ENCODE measurements at places on chromosomes 11 and 22.
A peak's percentile ranks its signal among the peaks of the same experiment; 100 is the strongest.

- DNase-seq: peak; percentile 18
- peak overlapping the region; percentile 91 for H3K27ac ChIP-seq
- H3K36me3 ChIP-seq: no peaks in the 10 kb centered on the region
- H3K27me3 ChIP-seq: peaks cover 4% of the 10 kb centered on the region
Measured at GRCh38 chr11:10414659-10415058, 40.4 kb upstream of the AMPD3 start.

GRCh38 chr22:37844904-37845329 lies 783 bp upstream of the ANKRD54 start:
- H3K27ac ChIP-seq: peak overlapping the region; percentile 52
- H3K27me3 ChIP-seq: peaks cover 10% of the 10 kb centered on the region
- H3K36me3 ChIP-seq: peaks cover 8% of the 10 kb centered on the region

GRCh38 chr11:111114091-111114490 lies 131.4 kb upstream of the POU2AF2 start:
- H3K4me3 ChIP-seq: no peak overlapping the region
- peaks cover 3% of the 10 kb centered on the region for H3K4me1 ChIP-seq
- no peak overlapping the region for H3K27ac ChIP-seq
- no peaks in the 10 kb centered on the region for H3K36me3 ChIP-seq
- no peak for DNase-seq

DNA sequence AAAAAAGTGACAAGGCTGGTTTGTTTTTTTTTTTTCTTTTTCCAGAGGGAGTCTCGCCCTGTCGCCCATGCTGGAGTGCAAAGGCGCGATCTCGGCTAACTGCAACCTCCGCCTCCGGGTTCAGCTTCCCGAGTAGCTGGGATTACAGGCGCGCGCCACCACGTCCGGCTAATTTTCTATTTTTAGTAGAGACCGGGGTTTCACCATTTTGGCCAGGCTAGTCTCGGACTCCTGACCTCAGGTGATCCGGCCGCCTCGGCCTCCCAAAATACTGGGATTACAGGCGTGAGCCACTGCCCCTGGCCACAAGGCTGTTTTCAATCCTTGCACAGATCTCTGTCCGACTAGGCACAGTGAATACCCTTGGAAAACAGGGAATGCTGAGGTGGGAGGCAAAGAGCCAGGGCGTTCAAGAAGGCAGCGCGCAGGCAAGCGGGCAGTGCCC lies 566 bp downstream of the ATP6V1E1 start:
- no peak for DNase-seq
- H3K27me3 ChIP-seq: peaks cover 10% of the 10 kb centered on the region
- H3K4me1 ChIP-seq: peaks cover 9% of the 10 kb centered on the region
- peak overlapping the region; percentile 99 for H3K27ac ChIP-seq

DNA sequence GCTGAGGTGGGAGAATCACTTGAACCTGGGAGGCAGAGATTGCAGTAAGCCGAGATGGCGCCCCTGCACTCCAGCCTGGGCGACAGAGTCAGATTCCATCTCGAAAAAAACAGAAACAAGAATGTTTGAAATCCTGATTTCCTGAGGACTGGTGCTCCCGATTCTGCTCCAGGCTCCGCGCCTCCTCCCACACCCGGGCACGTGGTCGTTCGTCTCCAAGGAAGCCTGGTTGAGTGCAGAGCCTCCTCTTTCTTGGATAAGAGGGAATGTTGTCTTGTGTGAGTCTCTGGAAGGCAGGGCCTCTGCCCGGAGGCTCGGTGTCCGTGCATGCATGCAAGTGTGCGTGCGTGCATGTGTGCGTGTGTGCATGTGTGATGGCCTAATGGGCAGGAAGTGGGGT lies 30.1 kb downstream of the BRSK2 start:
- no peaks in the 10 kb centered on the region for H3K4me1 ChIP-seq
- peaks cover 6% of the 10 kb centered on the region for H3K27me3 ChIP-seq
- no peak for DNase-seq
- H3K27ac ChIP-seq: no peak overlapping the region
- H3K36me3 ChIP-seq: peaks cover 14% of the 10 kb centered on the region

DNA sequence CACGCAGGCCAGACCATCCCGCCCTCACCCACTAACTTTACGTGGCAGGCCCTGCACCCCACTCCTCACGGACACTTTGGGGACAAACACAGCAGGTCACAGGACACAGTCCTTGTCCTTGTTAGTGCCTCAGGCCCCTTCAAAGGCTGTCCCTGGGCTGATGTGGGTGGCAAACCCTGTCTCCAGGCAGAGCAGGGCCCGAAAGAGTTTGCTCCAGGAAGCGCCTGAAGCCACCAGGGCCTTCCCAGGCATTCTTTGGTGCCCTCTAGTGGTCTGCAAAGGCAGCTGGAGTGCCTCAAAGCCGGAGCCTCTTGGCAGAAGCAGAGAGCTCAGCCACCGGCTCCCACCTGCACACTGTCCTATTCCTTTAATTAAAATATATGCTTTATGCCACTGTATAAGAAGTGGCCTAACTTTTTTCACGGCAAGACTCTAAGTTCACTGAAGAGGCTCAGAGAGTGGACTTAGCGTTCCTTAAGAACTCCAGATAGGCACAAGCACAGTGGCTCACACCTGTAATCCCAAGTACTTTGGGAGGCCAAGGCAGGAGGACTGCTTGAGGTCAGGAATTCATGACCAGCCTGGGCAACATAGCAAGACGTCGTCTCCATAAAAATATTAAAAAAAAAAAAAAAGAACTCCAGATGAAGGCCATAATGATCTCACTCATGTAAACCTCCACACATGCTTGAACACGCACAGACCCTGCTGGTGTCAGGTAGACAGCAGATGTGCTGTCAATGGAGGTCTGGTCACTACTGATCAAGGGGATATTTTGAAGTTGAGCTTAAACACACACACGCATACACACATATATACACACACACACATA lies 11.1 kb downstream of the TXN2 start:
- H3K27ac ChIP-seq: peak overlapping the region; percentile 36
- no peak overlapping the region for H3K4me3 ChIP-seq
- peak; percentile 84 for DNase-seq
- no peaks in the 10 kb centered on the region for H3K27me3 ChIP-seq
- H3K36me3 ChIP-seq: peaks cover 13% of the 10 kb centered on the region

DNA sequence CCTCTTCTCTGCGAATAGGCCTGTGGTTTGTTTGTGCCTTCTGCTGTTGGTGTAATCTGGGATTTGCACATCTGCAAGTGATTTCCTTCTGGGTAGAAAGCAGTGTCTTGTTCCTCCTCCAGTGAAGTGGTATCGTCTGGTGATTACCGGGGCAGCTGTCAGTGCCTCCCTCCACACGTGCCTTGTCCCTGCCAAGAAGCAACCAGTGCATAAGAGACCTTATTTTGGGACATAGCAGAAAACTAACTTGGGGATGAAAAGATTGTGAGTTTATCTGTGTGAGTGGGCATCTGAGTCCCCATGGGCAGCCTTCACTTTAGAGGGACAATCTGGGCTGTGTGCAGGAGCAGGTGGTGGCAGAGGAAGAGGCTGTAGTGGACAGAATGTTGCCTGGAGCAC lies 71.5 kb upstream of the SORL1-AS1 start:
- no peaks in the 10 kb centered on the region for H3K27me3 ChIP-seq
- H3K27ac ChIP-seq: no peak overlapping the region
- no peak overlapping the region for H3K4me3 ChIP-seq
- no peak for DNase-seq
- peaks cover 4% of the 10 kb centered on the region for H3K36me3 ChIP-seq

DNA sequence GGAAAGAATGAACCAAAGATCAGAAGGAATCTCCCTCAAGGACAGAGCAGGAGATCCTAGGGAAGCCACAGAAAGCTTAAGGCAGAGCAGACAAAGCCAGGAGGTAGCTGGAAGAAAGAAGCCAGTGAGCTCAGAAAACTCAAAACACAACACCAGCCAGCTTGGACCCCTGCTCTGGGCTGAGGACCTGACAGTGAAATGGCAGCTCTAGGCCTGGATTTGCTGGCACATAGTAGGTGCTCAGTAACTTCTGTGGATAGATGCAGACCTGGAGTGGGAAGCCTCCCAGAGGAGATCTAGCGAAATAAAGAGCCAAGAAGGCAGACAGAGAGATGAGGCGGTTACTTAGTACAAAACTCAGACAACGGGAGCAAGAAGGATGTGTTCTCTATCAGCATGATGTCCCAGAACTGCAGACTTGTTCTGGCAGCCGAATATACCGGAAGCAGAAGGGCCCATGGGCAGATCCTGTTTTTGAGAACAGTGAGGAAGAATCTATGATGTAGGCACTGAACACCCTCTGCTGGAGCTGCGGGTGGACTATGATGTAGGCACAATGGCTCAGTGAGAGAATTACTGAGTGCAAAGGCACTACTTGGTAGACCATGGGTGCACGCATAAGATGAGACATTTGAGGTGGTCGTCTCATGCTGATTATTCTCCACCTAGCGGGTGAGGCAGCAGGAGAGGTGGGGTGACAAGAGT lies 4.8 kb downstream of the ROBO4 start:
- peaks cover 39% of the 10 kb centered on the region for H3K36me3 ChIP-seq
- H3K4me1 ChIP-seq: peaks cover 43% of the 10 kb centered on the region
- H3K4me3 ChIP-seq: peak overlapping the region; percentile 37

DNA sequence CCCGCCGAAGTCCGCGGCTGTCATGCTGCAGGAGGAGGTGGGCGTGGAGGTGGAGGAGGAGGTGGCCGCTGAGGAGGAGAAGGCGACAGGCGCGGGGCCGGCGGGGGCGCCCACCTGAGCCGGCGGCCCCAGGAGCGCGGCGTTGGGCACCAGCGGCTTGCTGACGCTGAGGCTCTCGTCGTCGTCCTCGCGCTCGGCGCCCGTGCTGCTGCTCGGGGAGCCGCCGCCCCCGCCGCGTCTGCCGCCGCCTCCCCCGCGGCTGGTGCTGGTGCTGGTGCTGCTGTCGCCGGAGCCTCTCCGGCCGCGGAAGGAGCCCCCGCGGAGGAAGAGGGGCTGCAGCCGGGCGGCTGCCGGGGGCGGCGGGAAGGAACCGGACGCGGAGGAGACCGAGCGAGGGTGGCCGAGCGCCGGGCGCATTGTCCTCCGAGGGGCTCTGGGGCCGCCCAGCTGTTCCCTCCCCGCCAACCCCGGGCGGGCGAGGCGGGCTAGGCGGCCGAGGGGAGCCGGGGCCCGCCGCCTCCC lies 388 bp downstream of the TMEM121B start:
- no peak overlapping the region for H3K27ac ChIP-seq
- H3K36me3 ChIP-seq: peaks cover 18% of the 10 kb centered on the region
- DNase-seq: peak; percentile 28
- no peak overlapping the region for H3K4me3 ChIP-seq
- H3K27me3 ChIP-seq: peaks cover 15% of the 10 kb centered on the region

- H3K27ac ChIP-seq: no peak overlapping the region
- H3K36me3 ChIP-seq: no peaks in the 10 kb centered on the region
- H3K4me3 ChIP-seq: no peak overlapping the region
- no peaks in the 10 kb centered on the region for H3K27me3 ChIP-seq
Measured at GRCh38 chr22:19786264-19786585, 25.6 kb downstream of the TBX1 start.

GRCh38 chr11:69531071-69531716 lies 49.7 kb downstream of the LINC01488 start:
- H3K4me1 ChIP-seq: peaks cover 4% of the 10 kb centered on the region
- H3K27ac ChIP-seq: no peak overlapping the region
- no peak overlapping the region for H3K4me3 ChIP-seq
- H3K36me3 ChIP-seq: no peaks in the 10 kb centered on the region
